ENCODE measurements at places on chromosomes 3 and 15. TPM values are rescaled to one million over a fixed set of nuclear protein-coding genes. Genes with fewer than 3 reads are reported as not detected.

Gene BBX
- 66.5 TPM for total RNA-seq

Gene GOLGA8O
- total RNA-seq = 0.97 TPM

Gene HYKK
- 1.9 TPM for total RNA-seq

Gene GPR160
- total RNA-seq = 0.36 TPM

Gene UBAP1L
- 2.2 TPM for total RNA-seq

Gene ATP2C1
- total RNA-seq = 101 TPM

Gene PLEKHO2
- total RNA-seq = 108 TPM

Gene ASB14
- not detected for total RNA-seq

Gene NANOGP8
- not detected for total RNA-seq

Gene THSD4
- total RNA-seq = 52.7 TPM

Gene ZPLD1
- total RNA-seq = not detected

Gene ACOX2
- 24.7 TPM for total RNA-seq

Gene GADL1
- total RNA-seq = not detected

Gene DAZL
- under 0.01 TPM for total RNA-seq

Gene ROBO1
- 99.3 TPM for total RNA-seq

Gene GOLGA8J
- not detected for total RNA-seq

Gene GPR149
- total RNA-seq = not detected

Gene POMGNT2
- 9.9 TPM for total RNA-seq

Gene P2RY1
- 0.24 TPM for total RNA-seq

Gene SOX2
- 6.3 TPM for total RNA-seq

Gene RASL12
- total RNA-seq = 8.3 TPM

Gene RAB11A
- total RNA-seq = 130 TPM

Gene AGBL1
- not detected for total RNA-seq

Gene BTLA
- not detected for total RNA-seq

Gene SNUPN
- total RNA-seq = 33.9 TPM

Gene EOMES
- not detected for total RNA-seq

Gene PLSCR2
- not detected for total RNA-seq

Gene PLXND1
- 238 TPM for total RNA-seq

Gene POLQ
- 0.85 TPM for total RNA-seq

Gene ZIC1
- 125 TPM for total RNA-seq

Gene GRM7
- total RNA-seq = 0.16 TPM

Gene LOXL1
- 342 TPM for total RNA-seq

Gene GPR62
- not detected for total RNA-seq

Gene HGD
- not detected for total RNA-seq

Gene PAQR5
- 3.5 TPM for total RNA-seq

Gene CGNL1
- total RNA-seq = 0.65 TPM

Gene FBXW12
- total RNA-seq = 0.12 TPM

Gene CLRN1
- 0.32 TPM for total RNA-seq

Gene SIAH2
- total RNA-seq = 42.4 TPM

Gene ZNF620
- 0.65 TPM for total RNA-seq

Gene ARGFX
- not detected for total RNA-seq

Gene SPTBN5
- 0.73 TPM for total RNA-seq

Gene ZNF502
- total RNA-seq = 6.6 TPM

All from hair follicle dermal papilla cell (primary cell).